ENCODE measurements at places on chromosomes 4 and X. TPM values are rescaled to one million over a fixed set of nuclear protein-coding genes. Genes with fewer than 3 reads are reported as not detected.

Gene SHISA3
- 5.5 TPM for total RNA-seq

Gene MAGEA9B
- not detected for total RNA-seq

- DNase-seq = peak; percentile 75
These were observed 32.2 kb downstream of the TRMT44 start for GRCh38 chr4:8472689-8473197.

DNA sequence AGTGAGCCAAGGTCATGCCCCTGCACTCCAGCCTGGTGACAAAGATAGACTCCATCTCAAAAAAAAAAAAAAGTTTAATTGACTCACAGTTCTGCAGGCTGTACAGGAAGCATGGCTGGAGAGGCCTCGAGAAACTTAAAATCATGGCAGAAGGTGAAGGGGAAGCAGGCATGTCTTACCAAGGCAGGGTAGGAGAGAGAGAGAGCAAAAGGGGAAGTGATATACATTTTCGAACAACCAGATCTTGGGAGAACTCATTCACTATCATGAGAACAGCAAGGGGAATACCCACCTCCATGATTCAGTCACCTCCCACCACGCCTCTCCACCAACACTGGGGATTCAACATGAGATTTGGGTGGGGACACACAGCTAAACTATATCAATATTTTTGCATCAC is 315.2 kb upstream of the HTR2C start:
- no peak for DNase-seq

GRCh38 chrX:14032406-14032805 is 2.7 kb upstream of the GEMIN8 start:
- no peak for DNase-seq

- no peak for DNase-seq
These were observed 100.7 kb upstream of the GRPR start for GRCh38 chrX:16022580-16023200.

- DNase-seq = no peak
These were observed 353.3 kb downstream of the ARHGAP24 start for GRCh38 chr4:85828027-85828890.

- DNase-seq = no peak
These were observed 22.1 kb upstream of the TRIM60 start for GRCh38 chr4:165009493-165010227.

GRCh38 chr4:148998719-148999118 is 556.5 kb upstream of the NR3C2 start:
- no peak for DNase-seq

GRCh38 chr4:66187175-66187720 is 517.0 kb upstream of the EPHA5 start:
- DNase-seq = no peak

GRCh38 chr4:65386927-65387326 is 283.4 kb downstream of the EPHA5 start:
- no peak for DNase-seq
